ENCODE measurements at places on chromosomes 4 and X. TPM values are rescaled to one million over a fixed set of nuclear protein-coding genes. Genes with fewer than 3 reads are reported as not detected.
A peak's percentile ranks its signal among the peaks of the same experiment; 100 is the strongest.

DNA sequence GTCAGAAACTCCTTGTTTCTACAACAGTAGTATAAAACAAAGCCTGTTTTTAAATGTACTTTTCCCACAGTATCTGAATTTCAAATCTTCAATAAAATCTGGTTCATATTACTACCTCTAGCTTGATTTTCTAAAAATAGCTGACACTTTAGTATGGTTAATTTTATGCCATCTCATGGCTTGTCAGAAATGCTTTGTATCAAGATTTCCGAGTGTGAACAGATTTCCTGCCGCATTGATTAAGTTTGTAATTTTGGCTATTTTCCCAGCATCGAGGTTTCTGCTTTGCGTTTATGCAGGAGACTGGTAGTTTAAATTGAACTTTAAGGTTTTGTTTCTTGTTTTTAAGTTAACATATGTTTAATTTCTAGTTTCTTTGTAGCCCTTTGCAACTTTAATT, 44.2 kb downstream of the CLCN3 start:
- DNase-seq: peak; percentile 2

DNA sequence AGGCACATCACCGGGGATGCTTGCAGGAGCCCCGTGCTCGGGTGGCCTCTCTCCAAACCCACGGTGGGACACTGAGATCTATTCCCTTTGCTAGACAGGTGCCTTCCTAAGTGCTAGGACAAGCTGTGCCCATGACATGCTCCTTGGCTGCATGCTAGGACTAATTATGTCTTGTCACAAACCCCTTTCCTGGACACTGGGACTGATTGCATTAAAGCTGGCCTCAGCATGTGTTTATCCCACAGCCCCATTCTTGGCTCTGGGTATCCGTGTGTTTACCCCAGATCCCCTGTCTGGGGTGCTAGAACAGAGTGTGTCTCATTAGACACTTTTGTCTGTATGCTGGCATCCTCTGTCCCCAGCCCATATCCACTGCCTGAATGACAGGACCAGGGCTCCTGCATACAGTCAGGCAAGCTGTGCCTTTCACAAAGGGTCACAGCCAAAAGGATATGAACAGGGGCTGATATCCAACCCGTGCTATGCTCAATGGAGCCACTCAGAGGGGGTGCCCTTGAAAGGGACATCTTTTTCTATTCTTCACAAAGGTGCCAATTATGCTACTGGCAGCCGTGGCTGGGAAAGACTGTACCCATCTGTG, 9.2 kb upstream of the IQSEC2 start:
- no peak for DNase-seq

The RAB39B gene
- total RNA-seq: 0.17 TPM

GRCh38 chr4:150126864-150127203, 48.6 kb downstream of the DCLK2 start:
- peak; percentile 50 for DNase-seq

The MAOB gene
- total RNA-seq: 0.30 TPM

- DNase-seq: no peak
Observed at GRCh38 chr4:62226082-62226481, 1026.0 kb downstream of the ADGRL3 start.

The PHEX gene
- 0.12 TPM for total RNA-seq

DNA sequence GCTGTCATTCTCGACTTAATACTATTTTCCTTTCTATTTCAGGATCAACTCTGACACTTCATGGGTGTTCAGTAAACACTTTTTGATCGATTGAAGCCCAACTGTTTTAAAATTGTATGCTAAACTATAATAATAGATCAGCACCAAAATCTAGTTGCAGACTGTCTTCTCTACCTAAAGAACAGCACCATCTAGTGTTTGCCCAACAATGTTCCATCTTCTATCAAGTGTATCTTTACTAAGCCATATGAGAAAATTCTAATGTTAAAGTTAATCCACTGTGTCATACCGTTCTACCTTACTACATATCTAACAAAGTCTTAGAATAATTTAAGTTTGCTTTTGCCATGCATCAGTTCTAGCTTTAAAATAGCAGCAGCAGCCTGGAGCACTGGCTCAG, 113.0 kb upstream of the PRDX4 start:
- peak; percentile 46 for DNase-seq

The PDCL2 gene
- total RNA-seq: not detected

GRCh38 chr4:157459785-157460184, 239.3 kb downstream of the GRIA2 start:
- no peak for DNase-seq

DNA sequence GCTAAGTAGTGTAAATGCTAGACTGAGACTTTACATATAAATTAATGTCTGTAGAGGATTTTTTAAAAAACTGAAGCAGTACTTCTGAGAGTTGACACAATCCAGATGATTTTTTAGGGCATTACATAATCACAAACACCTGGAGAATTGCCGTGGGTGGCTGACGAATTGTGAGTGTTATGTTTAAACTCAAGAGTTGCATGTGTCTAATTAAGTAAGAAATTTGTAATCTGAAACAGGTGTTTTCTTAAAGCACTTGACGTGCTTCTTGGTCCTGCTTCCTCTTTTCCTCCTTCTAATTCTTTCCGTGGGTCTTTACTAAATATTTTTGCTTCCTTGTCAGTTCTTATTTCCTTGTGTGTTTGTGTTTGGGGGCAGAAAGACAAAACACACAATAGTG, 27.8 kb downstream of the PIR start:
- no peak for DNase-seq

DNA sequence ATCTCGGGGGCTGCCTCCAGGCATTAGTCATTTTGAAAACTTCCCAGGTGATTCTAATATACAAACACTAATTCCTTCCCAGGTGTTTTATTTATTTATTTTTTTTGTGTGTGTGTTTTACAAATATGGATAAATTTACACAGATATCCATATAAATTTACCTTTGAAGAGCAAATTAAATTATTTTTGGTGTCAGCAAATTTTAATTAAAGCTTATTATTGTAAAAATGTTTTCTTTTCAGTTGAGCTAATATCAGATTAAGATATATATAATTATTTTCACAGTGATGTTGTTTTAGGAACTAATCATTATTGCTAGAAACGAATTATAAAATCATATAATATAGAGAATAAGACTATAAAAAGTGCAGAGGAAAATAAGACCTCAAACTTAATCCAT, 62.0 kb upstream of the FREM3 start:
- DNase-seq: no peak

DNA sequence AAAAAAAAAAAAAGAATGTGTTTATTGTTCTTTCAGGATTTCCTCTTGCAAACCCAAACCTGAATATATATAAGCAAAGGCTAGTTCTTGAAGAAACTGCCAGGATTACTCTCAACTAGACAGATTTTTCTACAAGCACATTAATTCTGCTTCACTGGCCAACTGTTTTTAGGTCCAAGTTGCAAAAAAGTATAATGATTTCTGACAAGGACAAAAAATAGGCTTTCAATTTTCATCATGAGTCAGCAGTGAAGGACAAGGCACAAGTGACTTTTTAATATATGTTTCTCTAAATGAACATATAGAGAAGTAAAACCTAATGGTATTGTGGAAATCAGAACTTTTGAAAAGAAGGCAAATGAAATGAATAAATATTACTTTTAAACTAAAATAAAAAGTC, 73.7 kb downstream of the ELOVL6 start:
- peak; percentile 34 for DNase-seq

DNA sequence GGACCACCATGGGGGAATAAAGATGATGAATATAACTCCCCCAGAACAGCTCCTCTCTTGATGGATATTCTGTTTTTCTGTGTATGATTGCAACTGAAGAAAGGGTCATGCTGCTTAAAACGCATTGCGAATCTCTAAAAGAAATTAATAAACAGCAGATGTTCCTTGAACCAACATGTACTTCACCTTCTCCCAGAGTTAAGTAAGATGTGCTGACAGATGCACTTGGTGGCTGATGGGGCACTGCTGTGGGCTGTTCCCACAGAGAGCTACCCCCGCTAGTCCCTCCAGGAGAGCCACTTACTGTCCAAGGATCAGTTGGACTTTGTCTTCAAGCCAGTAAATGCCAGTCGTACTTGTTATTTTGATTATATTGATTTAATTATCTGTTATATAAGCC, 26.3 kb upstream of the C4orf54 start:
- no peak for DNase-seq

GRCh38 chrX:136608295-136608933, 39.5 kb upstream of the CD40LG start:
- DNase-seq: peak; percentile 49

- no peak for DNase-seq
Observed at GRCh38 chr4:177159600-177159999, 150.1 kb upstream of the NEIL3 start.

The CENPVL2 gene
- not detected for total RNA-seq

DNA sequence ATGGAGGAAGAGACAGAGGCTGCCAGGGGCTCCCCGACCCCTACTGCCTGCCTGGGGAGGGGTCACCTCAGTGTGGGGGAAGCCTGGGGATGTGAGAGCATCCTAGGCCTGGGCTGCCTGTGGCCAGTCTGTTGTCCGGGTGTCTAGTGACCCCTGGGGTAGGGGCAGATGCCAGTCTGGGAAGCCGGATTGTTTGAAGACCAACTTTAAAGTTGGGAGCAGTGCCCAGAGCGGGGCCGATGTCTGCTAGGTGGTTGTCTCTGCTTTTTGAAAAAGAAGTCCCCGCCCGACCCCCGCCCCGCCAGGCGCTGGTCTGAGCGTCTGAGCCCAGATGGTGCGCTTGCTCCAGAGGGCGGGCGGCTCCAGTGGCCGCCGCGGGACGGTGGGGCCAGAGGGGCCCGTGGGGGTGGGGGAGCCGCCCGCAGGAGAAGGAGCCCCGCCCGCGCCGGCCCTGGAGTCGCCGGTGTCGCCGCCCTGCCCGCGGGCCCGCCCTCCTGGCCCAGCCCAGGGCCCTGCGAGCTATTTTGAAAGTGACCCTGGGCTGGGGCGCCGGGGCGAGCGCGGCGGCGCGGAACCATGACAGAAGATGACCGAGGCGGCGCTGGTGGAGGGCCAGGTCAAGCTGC, at the start of gene DOK7:
Gene DOK7, plus strand, starts transcription at position 517 of the 626 bp plus-strand sequence. Its CDS starts 70 bp downstream, at position 587.
- no peak for DNase-seq

DNA sequence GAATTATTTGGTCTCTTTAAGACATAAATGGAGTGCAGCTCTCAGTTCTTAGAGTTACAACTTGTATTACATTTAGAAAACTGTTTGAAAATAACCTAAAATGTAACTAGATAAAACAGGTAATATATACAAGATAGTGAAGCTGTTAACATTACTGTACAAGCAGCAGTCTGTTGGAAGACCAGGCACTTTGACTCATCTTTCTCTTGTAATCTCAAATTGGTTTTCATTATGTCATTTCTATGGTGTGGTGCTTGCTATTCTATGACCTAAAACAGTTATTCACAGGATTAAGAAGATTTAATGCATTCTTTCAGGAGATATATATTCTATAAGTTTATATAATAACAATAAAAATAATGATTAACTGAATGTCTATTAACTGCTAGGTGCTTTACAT, 282.5 kb upstream of the PITX2 start:
- DNase-seq: no peak

DNA sequence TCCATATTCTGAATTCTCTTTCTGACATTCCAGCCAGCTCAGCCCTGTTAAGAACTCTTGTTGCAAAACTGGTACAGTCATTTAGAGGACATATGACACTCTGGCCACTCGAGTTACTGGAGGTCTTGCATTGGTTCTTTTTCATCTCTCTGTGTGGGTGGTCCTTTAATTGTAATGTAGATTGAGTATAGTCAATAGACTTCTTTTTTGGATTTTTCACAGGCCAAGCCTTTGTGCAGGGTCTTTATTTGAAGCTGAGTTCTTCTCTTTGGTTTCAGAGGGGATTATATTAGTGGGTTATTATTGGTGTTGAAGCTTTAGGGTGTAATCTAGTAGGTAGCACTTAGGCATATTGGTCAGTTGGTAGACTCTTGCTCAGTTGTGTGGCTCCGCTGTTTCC, 118.0 kb upstream of the GIMD1 start:
- no peak for DNase-seq

GRCh38 chr4:41181037-41181436, 33.3 kb downstream of the APBB2 start:
- DNase-seq: no peak

GRCh38 chr4:147788791-147789190, 56.9 kb downstream of the ARHGAP10 start:
- no peak for DNase-seq

Data from M059J (cell line).